ENCODE measurements at places on chromosomes 2 and 18.
A peak's percentile ranks its signal among the peaks of the same experiment; 100 is the strongest.

DNA sequence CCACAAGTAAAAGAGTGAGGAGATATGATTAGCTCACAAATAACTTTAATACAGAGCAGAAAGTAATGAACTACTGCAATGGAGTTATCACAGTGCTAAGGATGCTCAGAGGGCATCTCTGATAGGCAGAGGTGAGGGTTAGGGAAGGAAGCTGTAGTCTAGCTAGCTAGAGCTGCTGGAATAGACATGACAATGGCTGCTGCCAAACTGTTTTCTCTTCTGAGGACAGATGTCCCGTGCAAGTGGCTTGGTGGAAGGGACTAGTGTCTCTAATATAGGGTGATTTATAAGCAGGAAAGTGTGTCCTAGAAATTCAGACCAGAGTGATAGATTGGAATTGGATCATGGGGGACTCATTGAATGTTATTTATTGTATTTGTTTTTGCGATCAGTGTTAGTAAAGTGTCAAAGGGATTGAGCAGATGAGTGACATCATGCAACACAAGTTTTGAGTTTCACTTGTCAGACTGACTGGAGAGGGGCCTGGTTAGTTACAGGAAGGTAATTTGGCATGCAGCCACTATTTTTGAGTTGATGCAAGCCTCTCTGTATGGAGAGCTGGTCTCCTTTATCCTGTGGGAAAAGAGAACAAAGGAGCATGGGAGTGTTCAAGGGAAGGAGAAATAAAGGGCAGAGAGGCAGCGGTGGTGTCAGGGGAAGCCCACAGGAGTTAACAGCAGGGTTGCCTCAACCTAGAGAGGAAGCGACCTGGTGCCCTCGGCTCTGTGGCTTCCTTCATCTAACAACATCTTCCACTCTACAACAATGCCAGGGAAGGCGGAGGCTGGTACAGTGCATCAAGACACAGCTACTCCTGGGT lies 1.9 kb downstream of the CTLA4 start:
- DNase-seq: peak; percentile 17

DNA sequence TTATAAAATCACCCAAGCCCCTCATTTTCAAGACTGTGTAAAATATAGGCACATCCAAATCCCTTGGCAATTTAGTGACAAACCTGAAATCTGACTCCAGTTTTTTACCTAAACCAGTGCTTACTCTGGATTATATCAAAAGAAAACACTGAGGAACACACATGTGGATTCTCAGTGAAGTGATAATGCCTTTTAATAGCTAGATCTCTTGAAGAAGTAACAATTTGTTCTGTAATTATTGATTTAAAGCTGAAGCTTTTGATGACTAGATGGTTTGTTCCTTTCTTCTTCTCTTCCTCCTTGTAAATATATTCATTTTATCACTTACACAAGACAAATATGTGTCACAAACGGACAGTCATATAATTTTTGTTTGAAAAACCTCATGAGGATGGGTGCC lies 894.6 kb downstream of the DCC start:
- no peak for DNase-seq

DNA sequence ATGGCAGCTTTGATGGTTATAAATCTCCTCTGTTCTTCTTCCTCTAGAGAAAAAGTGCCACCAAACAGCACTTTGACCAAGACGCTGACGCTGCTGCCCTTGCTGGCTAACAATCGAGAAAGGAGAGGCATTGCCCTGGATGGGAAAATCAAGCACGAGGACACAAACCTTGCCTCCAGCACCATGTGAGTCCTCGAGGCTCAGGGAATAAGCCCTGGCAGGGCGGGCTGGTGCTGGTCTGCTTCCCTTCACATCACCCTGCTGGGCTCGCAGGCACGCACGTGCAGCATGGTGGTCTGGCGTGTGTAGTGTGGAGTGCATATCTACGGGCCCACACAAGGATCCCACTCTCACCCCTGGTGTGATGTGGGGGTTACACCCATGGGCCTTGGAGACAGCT lies 19.4 kb upstream of the DGKD start:
- no peak for DNase-seq

DNA sequence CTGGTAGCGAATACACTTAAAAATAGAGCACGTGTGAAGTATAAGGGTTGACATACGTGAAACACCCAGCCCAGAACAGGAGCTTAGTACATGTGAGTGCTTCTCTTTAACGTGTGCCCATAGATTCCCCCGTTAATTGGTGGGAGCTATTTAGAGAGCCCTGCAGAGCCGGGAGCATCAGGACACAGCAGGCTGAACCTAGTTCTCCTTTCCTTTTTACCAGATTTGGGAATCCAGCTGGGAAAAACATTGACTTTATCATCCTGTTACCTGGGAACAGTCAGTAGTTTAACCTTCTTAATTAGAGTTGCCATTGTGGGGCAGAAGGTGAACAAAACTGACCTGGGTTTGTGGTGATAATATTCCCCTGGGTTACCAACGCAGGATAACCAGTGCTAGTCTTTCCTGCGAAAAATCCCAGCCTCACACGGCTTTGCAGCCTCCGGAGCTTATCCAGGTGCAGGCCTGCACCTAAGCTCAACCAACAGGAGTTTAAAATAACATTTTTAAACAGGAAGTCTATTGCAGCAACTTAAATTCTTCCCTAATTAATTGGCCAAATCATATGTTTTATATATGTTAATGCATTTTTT lies 78.1 kb upstream of the SPTBN1 start:
- no peak for DNase-seq

GRCh38 chr2:147855316-147855715 lies 10.5 kb downstream of the ACVR2A start:
- no peak for DNase-seq

DNA sequence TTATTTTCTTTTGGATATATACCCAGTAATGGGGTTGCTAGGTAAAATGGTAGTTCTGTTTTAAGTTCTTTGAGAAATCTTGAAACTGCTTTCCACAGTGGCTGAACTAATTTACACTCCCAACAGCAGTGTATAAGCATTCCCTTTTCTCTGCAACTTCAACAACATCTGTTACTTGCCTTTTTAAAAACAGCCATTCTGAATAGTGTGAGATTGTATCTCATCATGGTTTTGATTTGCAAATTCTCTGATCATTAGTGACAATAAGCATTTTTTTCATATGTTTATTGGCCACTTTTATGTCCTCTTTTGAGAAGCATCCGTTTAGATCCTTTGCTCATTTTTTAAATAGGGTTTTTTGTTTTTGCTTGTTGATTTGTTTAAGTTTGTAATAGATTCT lies 291.3 kb upstream of the COL3A1 start:
- no peak for DNase-seq

- peak; percentile 45 for DNase-seq
Observed at GRCh38 chr2:119407430-119408220, 24.0 kb upstream of the TMEM37 start.

GRCh38 chr2:40317046-40317445 lies 134.8 kb downstream of the SLC8A1 start:
- no peak for DNase-seq

DNA sequence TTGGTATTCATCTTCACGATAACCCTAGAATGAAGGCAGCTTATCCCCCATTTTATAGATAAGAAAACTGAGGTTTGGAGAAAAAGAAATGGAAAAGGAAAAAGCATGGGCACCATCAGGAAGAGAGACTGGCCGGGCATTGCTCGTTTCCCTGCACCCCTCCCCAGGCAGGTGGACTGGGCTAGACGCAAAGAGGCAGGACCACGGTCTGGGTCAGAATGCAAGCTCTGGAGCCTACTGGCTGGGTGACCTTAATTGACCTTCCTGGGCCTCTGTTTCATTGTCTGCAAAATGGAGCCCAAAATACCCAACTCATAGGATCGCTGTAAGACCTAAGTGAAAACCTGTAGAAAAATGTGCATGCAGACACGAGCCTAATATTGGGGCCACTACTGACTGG lies 135.3 kb upstream of the GLI2 start:
- DNase-seq: no peak

DNA sequence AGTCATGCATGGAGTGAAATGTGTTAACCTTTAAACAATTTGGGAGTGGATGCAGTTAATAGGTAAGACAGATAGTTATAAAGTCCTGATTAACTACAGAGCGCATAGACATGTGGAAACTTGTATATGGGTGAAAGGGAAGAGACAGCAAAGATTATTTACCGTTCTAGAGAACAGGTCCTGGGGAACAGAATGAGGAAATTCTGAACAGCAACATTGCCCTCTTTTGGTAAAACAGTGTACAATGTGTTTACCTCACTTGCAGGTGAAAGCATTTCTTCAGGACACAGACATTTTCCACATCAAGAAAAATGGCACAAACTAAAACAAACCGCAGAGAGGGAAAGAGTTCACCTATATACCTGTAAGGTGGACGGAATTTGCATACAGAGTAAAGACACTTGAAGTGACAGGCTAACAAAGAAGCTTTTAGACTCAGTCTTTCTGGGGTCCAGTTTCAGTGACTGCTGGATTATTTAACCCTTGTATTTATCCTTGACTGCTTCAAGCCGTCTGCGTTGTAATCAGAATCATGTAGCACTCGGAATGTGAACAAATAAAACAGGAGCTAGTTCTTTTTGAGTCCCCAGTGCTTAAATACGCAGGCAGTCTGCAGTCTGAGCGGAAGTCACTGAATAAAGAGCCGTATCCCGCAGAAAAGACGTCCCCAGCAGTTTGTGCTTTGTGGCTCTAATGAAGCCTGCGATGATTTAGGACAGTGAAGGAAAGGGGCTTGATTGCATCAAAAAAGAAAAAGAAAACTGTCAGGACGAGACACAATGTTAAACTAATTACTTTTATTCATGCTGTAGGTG lies 364.8 kb upstream of the GALNT5 start:
- peak; percentile 32 for DNase-seq

DNA sequence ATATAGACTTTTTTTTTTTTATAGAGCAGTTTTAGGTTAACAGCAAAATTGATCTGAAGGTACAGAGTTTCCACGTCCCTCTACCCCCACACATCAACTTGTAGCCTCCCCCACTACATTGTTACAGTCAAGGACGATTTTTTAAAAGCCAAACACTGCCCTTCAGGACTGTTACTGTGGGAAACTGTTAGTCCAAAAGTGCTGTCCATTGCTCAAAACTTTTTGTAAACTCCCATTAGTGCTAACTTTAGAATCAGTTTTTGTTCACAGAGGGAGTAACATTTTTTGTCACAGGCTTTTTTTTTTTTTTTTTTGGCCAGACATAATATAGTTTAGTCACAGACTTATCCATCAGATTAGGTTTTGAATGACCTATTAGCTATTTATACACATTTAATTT lies 24.1 kb downstream of the ELP2 start:
- DNase-seq: no peak

- DNase-seq: no peak
Observed at GRCh38 chr18:78642296-78642951, 337.2 kb upstream of the SALL3 start.

- no peak for DNase-seq
Observed at GRCh38 chr2:135043345-135043744, 3.9 kb downstream of the MAP3K19 start.

DNA sequence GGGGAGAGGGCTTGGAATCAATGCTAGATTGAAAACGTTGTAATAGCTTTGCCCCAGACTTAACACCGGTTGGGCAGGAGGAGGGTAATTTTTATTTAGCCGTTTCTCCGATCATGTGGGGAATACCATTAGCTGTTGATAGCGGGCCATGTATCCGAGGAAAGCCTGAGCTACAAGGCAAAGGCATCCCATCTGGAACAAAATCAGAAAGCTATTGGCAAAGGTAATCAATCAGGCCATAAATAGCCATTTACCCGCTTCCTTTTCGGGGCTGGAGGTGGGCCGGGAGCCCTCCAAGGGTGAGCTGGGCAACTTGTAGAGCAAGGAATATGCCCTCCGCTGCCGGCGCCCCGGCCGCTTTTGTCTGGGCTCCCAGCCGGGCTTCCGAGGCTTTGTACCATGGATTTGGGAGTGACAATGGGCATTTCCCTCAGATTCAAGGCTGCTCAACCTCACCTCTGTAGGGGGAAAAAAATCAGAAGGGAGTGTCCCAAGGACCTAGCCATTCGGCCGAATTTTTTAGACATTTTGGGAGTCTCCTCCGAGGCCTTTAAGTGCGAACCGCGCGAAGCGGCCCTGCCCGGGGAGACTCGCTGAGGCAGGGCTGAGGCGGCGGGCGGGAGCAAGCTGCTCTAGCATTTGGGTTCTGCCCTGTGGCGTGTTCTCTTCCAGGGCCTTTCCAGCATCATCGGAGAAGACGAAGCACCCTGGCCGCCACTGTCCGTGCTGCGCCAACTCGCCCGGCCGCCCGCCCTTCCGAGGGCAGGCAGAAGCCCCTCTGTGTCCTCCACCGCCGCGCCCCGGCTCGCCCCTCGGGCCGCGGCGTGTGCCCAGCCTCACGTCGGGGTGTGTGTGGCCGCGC lies 1.1 kb upstream of the HOXD9 start:
- DNase-seq: no peak

GRCh38 chr2:149989447-149990063 lies 402.0 kb upstream of the MMADHC start:
- no peak for DNase-seq

DNA sequence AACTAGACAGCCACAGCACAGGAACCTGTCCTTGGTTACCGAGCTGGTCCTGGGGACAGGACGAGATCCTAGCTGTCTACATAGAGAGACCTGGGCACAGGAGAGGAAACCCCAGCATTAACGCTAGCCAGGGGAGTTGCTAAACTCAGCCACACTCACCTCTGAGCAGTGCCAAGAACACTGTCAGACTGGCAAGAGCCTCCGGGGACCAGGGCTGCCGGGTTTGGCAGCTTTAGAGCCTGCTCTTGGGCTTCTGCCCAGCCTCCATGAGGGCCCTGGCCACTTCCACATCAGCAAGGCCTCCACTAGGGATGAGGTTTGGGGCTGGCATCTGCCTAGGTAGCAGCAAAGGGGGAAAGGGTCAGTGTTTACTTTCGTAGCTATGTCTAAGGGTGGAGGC lies 6.7 kb downstream of the TMBIM1 start:
- no peak for DNase-seq

DNA sequence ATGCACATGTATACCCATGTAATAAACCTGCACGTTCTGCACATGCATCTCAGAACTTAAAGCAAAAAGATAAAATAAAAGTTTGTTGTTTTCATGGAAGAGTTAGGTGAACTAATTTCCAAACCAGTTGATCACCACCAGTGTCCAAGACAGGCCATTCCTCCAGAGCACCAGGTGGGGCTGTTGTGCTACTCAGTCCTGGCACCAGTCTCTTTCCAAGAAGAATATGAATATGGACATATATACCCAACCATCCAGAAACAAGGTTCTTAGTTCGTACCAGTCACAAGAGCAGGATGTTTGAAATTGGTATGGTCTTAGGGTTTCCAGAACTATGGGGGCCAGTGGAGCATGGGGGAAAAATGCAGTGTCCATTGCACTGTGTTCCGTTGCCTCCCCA lies 17.2 kb upstream of the TNP1 start:
- no peak for DNase-seq

DNA sequence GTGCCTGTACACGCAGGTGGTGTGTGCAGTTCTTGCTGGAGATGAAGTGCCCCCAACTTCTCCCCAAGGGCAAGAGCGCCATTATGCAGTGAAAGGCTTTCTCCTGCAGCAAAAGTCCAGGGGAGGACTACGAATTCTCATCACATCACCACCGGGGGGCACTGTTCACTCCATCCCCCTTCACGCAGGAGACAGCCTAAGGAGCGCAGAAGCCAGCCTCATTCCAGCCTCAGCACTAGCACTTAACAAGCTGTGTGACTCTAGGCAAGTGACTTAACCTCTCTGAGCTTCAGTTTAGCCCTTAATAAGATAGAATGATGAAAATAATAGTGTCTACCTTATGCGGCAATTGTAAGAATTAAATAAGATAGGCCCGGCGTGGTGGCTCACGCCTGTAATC lies 32.3 kb downstream of the DNMT3A start:
- peak; percentile 35 for DNase-seq

GRCh38 chr2:221097568-221097915 lies 474.6 kb downstream of the EPHA4 start:
- DNase-seq: no peak
